G401 (cell line): ENCODE measurements at places on chromosomes 5 and 9. TPM values are rescaled to one million over a fixed set of nuclear protein-coding genes. Genes with fewer than 3 reads are reported as not detected.

CDO1 gene
- total RNA-seq: not detected in 2 replicates

SPATA6L gene
- 0.34 and 0.80 TPM in 2 replicates for total RNA-seq

TAF11L9 gene
- total RNA-seq: not detected in 2 replicates

SNCAIP gene
- not detected in 2 replicates for total RNA-seq

NFX1 gene
- total RNA-seq: 14.8 and 17.4 TPM in 2 replicates

CSF1R gene
- total RNA-seq: 0.43 and 1.1 TPM in 2 replicates

CACFD1 gene
- total RNA-seq: 23.2 and 26.1 TPM in 2 replicates

ZFP37 gene
- 3.4 and 5.4 TPM in 2 replicates for total RNA-seq

SPINK4 gene
- total RNA-seq: not detected in 2 replicates

CDKN2B gene
- total RNA-seq: 0.61 and 2.6 TPM in 2 replicates

CCDC107 gene
- 7.6 and 19.3 TPM in 2 replicates for total RNA-seq

CD14 gene
- not detected in 2 replicates for total RNA-seq

PCDHA9 gene
- not detected in 2 replicates for total RNA-seq

SLC34A1 gene
- total RNA-seq: not detected in 2 replicates

LRRC19 gene
- total RNA-seq: not detected in 2 replicates

MYMK gene
- total RNA-seq: 0.64 TPM in 1 of 2 replicates, not detected in the other

GLRA1 gene
- total RNA-seq: not detected in 2 replicates

UBAP2 gene
- total RNA-seq: 15.2 and 26.0 TPM in 2 replicates

ELAVL2 gene
- total RNA-seq: not detected in 2 replicates

OR1K1 gene
- not detected in 2 replicates for total RNA-seq

CDC20B gene
- not detected in 2 replicates for total RNA-seq

PCDHAC1 gene
- total RNA-seq: 6.5 and 9.5 TPM in 2 replicates

FCN2 gene
- total RNA-seq: not detected in 2 replicates

SPATA31D4 gene
- not detected in 2 replicates for total RNA-seq

SHOC1 gene
- not detected in 2 replicates for total RNA-seq

DDX4 gene
- total RNA-seq: not detected in 2 replicates

ECSCR gene
- 2.0 and 6.3 TPM in 2 replicates for total RNA-seq

ZBED3 gene
- total RNA-seq: 3.0 and 10.9 TPM in 2 replicates

NDUFS4 gene
- 116 and 127 TPM in 2 replicates for total RNA-seq

OSTF1 gene
- 10.0 and 14.0 TPM in 2 replicates for total RNA-seq

GLDC gene
- 16.6 and 26.3 TPM in 2 replicates for total RNA-seq
